T1000 (cell line): ENCODE measurements at places on chromosomes 3 and 15.
A peak's percentile ranks its signal among the peaks of the same experiment; 100 is the strongest.

DNA sequence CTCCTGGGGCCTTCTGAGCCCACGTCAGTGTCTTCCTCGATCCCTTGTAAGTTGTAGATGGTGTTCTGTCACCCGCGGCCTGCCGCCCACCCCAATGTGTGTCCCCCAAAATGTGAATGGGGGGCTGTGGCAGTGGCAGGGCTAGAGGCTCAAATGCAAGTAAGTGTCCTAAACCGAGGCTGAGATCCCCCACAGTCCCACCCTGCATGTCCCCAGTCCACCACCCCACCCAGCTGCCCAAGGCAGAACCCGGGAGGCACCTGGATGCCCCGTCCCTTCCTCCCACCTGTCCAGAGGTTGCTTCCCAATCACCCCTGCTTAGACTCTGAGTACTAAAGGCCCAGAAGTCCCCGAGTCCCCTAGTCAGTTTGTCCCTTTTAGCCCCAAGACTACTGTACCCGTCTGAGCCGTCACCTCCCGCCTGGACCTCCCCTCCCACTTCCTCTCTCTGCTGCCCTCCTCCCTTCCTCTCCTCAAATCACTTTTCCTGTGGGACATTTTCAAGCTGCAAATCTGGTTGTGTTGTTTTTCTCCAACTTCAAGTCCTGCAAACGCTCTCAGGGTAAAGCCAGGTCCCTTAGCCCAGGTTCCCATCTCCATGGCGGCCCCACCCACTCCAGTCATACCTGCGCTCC is 11.8 kb upstream of the PLXND1 start:
- DNase-seq = no peak

DNA sequence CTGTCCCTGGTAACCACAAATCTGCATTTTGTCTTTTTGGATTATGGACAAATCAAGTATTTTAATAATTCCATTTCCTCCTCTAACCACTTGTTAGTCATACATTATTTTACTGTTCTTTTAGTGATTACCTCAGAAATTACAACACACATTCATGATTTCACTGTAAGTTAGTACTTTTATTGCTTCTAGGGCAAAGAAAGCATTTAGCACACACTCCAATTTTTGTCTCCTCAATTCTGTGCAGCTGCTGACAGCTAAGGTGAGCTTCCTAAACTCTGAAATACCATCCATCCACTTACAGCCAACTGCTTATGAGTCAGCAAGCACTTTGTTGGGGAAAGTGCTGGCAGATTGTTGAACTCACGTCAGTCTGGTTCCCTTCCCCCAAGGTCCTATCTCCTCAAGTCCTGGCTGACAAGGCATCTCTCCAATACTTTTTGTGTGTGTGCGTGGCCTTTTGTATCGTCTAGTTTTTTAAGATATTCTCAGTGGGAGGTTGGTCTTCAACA is 49.4 kb upstream of the TNFAIP8L3 start:
- DNase-seq = no peak

- no peak for DNase-seq
Observed at GRCh38 chr3:102133376-102133775, 284.1 kb downstream of the NFKBIZ start.

GRCh38 chr15:72199721-72200212 is 2.2 kb upstream of the GRAMD2A start:
- peak; percentile 40 for DNase-seq

DNA sequence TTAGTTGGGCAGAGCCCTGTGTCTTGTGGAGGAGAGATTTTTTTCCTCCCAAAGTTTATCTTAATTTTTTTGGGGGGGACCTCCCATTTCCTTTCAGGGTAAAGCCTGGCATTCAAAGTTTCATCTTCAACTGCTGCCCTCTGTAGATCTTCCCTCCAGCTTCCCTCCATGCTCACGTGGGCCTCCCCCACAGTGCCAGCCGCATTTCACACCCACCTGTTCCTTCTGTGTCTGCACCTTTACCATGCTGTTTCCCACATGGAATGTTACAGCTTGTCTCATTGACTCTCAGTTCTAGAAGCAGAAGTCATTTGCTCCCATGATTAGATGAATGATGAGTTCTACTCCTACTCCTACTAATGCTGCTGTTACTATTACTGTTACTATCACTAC is 6.5 kb downstream of the CELF6 start:
- DNase-seq = no peak

DNA sequence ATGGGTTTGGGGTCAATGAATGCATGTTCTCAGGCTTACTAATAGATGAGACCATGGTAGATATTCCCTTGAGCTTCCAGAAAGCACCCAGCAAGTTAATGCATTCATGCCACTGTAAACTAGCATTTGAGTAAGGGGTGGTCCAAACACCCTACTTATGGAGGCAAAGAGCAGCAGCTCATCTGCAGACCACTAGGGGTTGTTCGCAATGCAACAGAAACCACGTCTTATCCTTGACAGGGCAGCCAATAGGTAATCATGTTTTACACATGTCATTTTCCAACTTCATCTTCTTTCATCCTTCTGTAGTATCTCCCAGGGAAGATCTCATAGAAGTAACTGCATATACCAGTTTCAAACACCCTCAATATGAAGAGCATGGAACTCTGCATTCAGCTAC is 330.2 kb downstream of the RORA start:
- DNase-seq = no peak

GRCh38 chr15:66369773-66370651 is 13.5 kb upstream of the TIPIN start:
- DNase-seq = no peak

DNA sequence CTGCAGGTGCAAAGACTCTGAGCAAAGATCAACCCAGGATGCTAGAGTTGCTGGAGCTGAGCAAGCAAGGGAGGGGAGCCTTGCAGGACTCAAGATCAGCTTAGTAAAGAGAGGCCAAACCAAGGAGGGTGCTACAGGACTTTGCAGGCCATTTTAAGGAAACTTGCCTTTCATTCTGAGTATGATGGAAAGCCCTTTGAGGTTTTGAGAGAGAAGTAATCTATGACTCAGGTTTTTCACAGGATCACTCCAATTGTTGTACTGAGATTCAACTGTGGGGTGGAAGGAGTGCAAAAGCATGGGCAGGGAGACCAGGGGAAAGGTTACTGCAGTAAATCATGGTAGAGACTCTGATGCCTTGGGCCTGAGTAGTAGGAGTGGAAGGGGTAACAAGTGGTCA is 260.4 kb upstream of the GPR149 start:
- DNase-seq = no peak

- no peak for DNase-seq
Observed at GRCh38 chr3:42685891-42686820, 819 bp downstream of the KLHL40 start.

DNA sequence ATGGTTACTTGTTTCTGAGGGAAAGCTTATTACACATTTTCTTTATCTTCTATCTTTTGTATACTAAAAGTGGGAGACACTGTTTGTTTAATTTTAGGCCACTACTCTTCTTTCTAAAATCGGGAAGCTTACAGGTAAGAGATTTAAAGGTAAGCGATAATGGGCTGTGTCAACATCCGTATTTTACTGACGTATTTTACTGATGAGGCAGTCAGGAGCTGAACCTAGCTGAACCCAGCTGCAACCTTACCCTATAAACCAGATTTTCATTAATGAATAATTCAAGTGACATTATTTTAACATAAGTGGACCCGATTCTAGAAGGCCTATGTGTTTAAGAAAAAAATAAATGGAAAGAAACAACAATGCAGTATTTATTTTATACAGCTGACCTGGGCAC is 13.1 kb downstream of the PSMD6 start:
- DNase-seq = no peak

DNA sequence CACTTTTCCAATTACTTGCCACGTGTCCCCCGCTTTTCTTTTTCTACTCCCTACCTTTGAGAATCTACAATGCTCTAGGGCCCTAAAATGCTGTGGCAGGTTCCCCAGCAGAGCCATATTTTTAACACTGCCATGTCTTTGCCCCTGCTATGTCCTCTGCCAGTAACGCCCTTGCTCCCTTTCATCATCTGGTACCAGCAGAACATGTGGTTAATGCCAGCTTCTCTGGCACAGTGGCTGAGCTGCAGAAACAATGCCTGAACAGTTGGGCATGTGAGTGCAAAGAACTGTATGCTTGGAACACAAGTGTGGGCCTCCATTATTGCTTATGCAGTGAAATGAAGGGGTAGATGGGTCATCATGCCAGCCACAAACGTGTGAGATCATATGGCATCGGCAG is 287.6 kb downstream of the NEK10 start:
- no peak for DNase-seq

DNA sequence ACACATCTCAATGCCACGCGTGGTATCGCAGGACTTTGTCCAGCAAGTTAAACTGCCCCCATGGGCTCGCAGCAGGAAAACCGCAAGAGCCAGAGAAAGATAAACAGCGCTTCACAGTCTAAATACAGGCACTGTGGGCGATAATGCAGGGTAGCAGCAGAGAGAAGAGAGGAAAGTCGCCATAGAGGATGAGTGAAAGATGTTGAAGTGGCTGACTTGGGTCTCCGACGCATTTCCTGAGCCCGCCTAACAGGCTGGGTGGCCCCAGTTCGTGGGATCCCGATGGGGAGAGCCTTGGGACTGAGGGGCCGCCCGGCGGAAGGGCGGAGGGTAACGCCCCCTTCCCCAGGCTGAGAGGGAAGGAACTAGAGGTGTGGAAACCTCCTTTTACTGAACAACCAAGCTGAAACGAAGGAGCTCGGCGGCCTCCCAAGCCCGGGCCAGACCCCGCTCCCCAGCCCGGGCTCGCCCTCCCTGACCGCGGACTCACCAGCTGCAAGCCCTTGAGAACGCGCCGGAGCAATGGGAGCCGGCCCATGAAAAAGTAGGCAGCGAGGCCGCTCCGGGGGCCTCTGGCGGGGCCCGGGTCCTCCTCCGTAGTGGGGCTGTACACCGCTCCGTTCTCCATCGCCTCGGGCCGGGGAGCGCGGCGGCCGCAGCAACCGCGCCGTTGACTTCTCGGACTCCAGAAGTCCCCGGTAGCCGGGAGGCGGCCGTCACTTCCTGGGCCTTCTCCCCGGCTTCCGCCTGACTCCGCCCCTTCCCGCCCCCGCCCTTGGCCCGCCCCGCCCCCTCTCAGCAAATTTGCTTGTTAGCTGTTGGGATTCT is at the start of gene CMTM6:
TSS of gene CMTM6 (minus strand) at position 735 of the 828 bp plus-strand sequence. CDS start at position 628, 107 bp downstream.
- peak; percentile 77 for DNase-seq

DNA sequence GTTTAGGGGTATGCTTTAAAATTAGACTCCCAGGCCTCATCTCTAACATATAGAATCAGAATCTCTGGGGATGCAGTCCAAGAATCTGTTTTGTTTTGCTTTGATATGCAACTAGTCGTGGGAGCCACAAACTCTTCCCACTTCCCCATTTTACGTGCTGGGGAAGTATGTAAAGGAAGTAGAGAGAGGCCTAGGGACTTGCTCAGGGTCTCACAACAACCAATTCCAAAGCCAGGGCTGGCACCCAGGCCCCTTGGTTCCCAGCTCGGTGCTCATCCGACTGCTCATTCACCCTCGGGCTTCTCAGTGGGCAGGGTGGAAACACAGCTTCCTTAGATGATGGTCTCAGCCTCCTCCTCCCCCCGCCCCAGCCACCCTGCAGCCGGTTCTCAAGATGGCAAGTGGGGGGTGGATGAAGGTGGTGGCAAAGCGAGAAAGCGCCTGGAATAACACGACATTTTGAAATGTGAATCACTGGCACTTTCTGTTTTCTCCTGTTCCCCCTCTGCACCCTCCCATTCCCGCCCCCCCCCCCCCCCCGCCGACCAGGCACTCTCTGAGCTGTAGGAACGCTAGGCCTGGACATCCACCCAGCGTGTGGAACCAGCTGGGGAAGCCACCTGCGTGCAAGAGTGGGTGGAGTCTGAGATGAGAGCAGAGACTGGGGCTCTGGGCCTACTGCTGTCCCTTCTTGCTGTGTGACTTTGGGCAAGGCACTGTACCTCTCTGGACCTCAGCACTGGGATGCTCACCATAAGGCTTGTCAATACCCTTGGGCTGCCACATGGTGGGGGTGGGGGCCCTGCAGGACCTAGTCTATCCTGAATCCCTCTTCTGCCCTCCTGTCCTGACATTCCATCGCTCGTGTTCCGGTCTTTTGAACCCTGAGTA is 214.5 kb downstream of the RPLP1 start:
- no peak for DNase-seq

DNA sequence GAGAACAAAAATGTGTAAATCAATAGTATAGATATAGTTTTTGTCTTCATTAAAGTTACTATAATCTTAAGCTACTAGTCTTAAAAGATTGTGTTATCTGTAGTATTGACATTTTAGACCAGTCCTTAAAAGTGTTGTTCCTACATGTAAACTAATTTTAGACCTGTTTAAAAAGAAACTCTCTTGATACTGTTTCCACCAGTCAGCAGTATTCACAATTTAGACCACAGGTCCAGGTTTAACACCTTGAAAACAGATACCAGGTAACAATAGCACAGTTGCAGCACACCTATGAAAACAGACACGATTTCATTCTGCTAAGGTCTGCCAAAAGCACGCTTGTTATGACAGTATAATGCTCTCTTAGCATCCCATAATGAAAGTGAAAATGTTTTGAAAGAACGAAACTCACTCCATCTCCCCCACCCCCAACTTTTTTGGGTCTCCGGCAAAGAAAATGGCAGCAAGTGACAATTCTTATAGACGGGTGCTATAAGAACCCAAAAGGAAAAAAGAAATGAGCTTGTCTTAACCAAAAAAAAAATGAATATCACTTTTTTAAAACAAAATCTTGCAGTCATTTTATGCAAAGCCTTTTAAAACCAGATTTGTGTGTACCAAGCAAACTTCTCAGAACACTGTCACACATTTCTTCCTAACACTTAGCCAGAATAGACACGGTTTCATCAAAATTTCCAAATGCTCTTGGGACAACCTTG is 1.6 kb downstream of the EIF4E3 start:
- no peak for DNase-seq

DNA sequence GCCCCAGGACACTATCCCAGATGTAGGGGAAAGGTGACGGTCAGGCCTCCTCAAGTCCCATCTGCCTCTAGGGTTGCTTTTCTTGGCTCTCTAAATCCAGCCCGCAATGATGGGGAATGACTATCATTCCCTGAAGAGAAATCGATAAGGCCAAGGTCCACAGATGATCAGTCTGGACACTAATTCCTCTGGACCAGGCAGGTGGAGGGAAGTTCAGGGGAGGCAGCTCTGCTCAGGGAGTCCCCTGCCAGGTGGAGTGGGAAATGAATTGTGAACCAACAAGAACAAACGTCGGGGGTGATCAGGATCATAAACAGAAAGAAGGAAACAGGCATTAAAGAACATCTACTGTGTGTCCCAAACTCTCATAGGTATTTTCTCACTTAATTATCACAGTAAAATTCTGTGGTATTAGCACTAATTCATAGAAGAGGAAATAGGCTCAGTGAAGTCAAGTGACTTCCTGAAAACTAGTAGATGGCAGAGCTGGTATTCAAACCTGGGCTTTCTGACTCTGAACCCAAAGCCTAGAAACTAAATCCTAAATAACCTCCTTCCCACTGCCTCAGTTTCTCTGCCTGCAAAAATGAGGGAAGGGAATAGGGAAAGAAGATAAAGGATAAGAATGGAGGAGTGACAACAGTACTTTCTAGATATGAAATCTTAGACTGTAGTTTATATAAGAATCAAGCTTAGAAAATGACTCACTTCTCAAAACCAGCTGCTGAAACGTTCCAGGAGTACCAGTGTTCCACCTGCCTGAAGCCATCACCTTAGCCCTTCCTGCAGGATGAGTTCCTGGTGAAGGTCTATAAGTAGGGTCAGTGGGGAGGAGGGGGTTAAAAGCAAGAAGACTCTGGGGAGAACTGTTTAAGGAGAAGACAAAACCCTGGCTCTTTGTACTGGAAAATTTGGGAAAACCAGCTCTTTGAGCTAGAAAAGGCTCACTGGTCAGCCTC is 7.5 kb downstream of the BMF start:
- DNase-seq = no peak
